Frontal cortex (tissue), 4 donors: ENCODE measurements at places on chromosomes 1 and 21. TPM values are rescaled to one million over a fixed set of nuclear protein-coding genes. Genes with fewer than 3 reads are reported as not detected.
A peak's percentile ranks its signal among the peaks of the same experiment; 100 is the strongest.

The KRTAP13-2 gene
- not detected for total RNA-seq

The FCMR gene
- total RNA-seq, result under 0.01 TPM

The NHLH2 gene
- total RNA-seq, result 2.0 TPM

The OPRD1 gene
- 0.82 TPM for total RNA-seq

The BSDC1 gene
- total RNA-seq, result 65.2 TPM

The ARHGEF10L gene
- 25.7 TPM for total RNA-seq

DNA sequence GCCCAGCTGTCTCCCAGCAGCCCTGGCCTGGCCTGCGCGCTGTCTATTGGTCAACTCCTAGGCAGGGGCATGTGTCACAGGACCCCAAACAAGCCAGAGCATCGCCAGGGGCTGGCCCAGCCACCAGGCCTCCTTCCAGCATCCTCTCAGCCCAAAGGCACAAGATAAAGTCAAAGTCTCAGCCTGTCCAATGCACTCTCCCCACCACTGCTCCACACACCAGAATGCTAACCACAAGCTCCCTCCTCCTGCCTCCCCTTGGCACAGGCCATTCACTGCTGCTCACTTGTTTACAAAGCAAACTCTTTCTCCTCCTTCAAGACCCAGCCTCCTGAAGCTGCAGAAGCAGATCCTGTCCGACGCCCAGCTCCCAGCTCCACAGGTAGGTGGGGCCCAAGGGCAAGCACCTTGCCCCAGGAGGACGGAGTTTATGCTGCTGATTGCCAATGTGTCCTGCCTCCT, 133.4 kb downstream of the DMRTB1 start:
- no peak for DNase-seq

DNA sequence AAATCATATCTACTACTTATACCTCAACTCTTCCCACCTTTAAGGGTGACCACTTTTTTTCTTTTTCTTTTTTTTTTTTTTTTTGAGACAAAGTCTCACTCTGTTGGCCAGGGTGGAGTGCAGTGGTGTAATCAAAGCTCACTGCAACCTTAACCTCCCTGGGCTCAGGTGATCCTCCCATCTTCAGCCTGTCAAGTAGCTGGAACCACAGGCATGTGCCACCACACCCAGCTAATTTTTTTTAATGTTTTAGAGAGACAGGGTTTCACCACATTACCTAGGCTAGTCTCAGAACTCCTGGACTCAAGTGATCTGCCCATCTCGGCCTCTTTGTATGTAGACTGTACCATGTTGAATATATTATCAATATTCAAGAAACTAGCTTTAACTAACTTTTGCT, 39.4 kb downstream of the NRDC start:
- DNase-seq, result no peak

DNA sequence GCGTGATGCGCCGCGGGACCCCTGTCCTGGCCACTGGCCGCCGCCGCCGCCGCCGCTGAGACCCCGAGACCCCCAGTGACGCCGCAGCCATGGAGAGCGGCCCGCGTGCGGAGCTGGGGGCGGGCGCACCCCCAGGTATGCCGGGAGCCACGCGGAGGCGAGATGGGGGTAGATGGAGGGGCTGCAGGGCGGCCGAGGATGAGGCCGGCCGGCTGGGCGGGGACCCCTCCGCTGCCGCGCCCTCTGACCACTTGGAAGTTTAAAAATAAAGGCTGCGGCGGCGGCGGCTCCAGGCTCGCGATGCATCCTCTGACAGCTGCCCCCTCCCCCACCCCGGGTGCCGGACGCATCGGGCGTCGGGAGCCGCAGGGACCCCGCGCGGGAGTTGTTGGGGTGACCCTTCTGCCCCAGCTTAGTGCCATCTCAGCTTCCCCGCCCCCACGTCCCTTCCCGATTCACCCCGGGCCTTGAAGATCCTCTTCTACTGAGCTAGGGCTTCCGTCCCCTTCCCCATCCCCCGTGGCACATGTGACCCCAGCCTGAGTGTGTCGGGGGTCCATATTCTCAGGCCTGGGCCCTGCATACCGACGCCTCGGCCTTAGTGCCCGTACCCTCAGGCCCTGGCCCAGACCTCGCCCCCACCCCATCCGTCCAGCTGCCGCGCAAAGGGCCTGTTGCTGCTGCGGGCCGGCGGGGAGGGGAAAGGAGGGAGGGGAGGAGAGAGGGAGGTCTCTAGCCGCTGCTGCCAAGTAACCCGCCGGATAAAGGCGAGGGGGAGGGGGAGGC, 562 bp downstream of the MAP7D1 start:
- DNase-seq, result peak; percentile 68

- no peak for DNase-seq
These were observed 8.8 kb downstream of the NOL9 start for GRCh38 chr1:6545276-6546112.

- no peak for DNase-seq
These were observed 37.9 kb downstream of the IL12RB2 start for GRCh38 chr1:67345556-67345955.

- no peak for DNase-seq
These were observed 177.6 kb downstream of the HHIPL2 start for GRCh38 chr1:222370081-222370912.

GRCh38 chr1:192563129-192563528, 12.4 kb upstream of the RGS1 start:
- no peak for DNase-seq

- DNase-seq, result peak; percentile 71
These were observed at the start of gene EVA1B for GRCh38 chr1:36323636-36324352. EVA1B (minus strand) TSS chr1:36323645; CDS start chr1:36323037, 608 bp downstream.

- no peak for DNase-seq
These were observed 19.0 kb upstream of the MPC2 start for GRCh38 chr1:167955915-167956314.
